ENCODE measurements at places on chromosomes 16 and 17. TPM values are rescaled to one million over a fixed set of nuclear protein-coding genes. Genes with fewer than 3 reads are reported as not detected.
A peak's percentile ranks its signal among the peaks of the same experiment; 100 is the strongest.

- H3K27ac ChIP-seq = no peak overlapping the region
- no peak for DNase-seq
- H3K4me1 ChIP-seq = peaks cover 16% of the 10 kb centered on the region
- H3K27me3 ChIP-seq = no peaks in the 10 kb centered on the region
- no peak overlapping the region for H3K4me3 ChIP-seq
Observed at GRCh38 chr17:63035271-63035670, 69.2 kb downstream of the TANC2 start.

GRCh38 chr17:2394775-2395201, 6.1 kb downstream of the MNT start:
- H3K4me3 ChIP-seq = no peak overlapping the region
- peaks cover 55% of the 10 kb centered on the region for H3K4me1 ChIP-seq
- H3K27me3 ChIP-seq = no peaks in the 10 kb centered on the region
- no peak for DNase-seq

DNA sequence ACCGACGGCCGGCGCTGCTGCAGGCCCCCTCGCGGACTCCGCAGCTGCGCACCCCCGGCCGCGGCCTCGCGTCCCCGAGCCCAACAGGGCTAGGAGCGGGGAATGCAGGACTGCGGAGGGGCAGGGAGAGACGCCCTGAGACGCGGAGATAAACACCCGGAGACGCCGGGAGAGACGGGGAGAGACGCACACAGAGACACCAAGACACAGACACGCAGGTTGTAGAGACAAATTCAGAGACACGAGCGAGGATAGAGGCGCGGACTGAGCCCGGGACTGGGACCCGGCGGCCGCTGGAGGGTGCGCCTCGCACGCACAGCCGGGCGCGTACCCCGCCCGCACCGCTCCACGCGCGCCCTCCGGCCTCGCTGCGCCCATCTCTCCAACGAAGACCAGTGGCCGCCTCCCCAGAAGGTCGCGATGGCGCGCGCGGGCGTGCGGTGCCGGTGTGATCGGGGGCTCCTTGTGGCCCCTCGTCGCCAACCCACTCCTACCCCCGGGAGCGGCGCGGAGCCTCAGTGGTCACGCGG, 902 bp downstream of the STAC2 start:
- peak overlapping the region; percentile 56 for H3K4me3 ChIP-seq
- no peak overlapping the region for H3K27ac ChIP-seq
- H3K27me3 ChIP-seq = peaks cover 12% of the 10 kb centered on the region

GRCh38 chr17:78748048-78748729, 33.9 kb downstream of the CYTH1 start:
- no peaks in the 10 kb centered on the region for H3K27me3 ChIP-seq
- no peaks in the 10 kb centered on the region for H3K36me3 ChIP-seq
- DNase-seq = no peak
- H3K4me1 ChIP-seq = peaks cover 17% of the 10 kb centered on the region

DNA sequence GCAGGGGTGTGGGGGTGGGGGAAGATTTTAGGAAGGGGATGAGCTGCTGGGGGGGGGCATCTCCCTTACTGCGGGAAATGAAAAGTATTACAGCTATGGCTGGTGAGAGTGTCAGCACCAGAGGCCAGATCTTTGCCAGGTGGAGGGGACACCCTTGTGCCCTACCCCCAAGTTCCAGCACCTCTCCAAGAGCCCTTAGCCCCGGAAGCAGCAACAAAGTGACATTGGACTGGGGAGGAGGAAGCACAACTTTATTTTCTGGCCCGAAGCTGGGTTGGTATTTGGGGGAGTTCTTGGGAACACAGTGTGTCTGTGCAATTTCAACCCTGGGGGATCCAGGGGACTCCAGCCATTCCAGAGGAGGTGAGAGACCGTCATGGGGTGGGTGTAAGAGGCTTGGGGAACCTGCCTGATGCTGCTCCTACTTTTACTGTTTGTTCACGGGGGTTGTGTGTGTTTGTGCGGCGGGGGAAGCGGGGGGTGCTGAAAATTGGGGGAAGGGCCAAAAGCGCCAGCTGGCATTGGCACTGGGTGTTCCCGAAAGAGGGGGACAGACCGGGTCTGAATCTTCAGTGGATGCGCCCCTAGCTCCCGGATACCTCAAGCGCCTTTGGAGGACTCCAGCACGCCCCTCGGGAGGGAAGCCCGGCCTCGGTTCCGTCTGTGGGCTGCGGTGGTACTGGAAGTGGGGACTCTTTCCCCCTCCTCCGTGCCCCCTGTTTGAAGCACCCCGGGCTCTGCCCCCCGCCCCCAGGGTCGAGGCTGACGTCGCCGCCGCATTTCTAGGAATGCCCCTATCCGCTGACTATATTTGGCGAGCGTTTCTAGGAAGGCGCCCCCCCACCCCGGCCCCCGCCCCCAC, 230.3 kb downstream of the MRTFB start:
- H3K27me3 ChIP-seq = no peaks in the 10 kb centered on the region
- H3K27ac ChIP-seq = peak overlapping the region; percentile 71
- no peaks in the 10 kb centered on the region for H3K36me3 ChIP-seq

- H3K36me3 ChIP-seq = peaks cover 47% of the 10 kb centered on the region
- DNase-seq = peak; percentile 21
- H3K4me3 ChIP-seq = no peak overlapping the region
- H3K4me1 ChIP-seq = no peaks in the 10 kb centered on the region
- H3K27me3 ChIP-seq = no peaks in the 10 kb centered on the region
Observed at GRCh38 chr16:4706871-4707270, 13.5 kb downstream of the NUDT16L1 start.

DNA sequence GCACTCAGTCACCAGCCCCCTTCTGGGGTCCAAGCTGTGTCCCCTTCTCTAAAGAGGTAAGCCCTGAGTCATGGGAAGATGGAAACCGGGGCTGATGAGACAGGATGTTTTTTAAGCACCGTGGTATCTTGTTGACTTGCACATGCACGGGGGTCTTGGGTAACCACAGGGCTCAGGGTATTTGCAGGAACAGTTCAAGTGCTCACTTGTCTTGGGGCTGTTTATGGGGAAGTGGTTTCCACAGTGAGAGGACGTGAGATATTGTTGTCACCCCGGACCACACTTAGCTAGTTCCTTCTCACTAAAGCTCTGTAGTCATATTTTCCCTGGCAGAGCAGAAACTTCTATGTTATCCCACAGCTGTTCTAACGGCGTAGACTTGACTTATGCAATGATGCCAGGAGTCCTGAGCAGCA, 7.7 kb downstream of the CCL3L1 start:
- DNase-seq = no peak
- no peaks in the 10 kb centered on the region for H3K27me3 ChIP-seq
- H3K27ac ChIP-seq = no peak overlapping the region
- peaks cover 10% of the 10 kb centered on the region for H3K4me1 ChIP-seq

- no peak for DNase-seq
- no peak overlapping the region for H3K27ac ChIP-seq
- H3K4me3 ChIP-seq = no peak overlapping the region
- H3K4me1 ChIP-seq = no peaks in the 10 kb centered on the region
- H3K36me3 ChIP-seq = no peaks in the 10 kb centered on the region
- no peaks in the 10 kb centered on the region for H3K27me3 ChIP-seq
Observed at GRCh38 chr16:15536843-15537242, 102.5 kb downstream of the BMERB1 start.

The CX3CL1 gene
- total RNA-seq = not detected

The TBC1D3E gene
- total RNA-seq = not detected

The C16orf86 gene
- total RNA-seq = 6.2 TPM

The SP6 gene
- under 0.01 TPM for total RNA-seq
